Body of pancreas (tissue), 4 donors: ENCODE measurements at places on chromosomes 1 and 21. TPM values are rescaled to one million over a fixed set of nuclear protein-coding genes. Genes with fewer than 3 reads are reported as not detected.

GRCh38 chr1:159700312-159700711 is 14.1 kb downstream of the CRP start:
- DNase-seq = no peak

- DNase-seq = no peak
These were observed 40.1 kb upstream of the PLEKHO1 start for GRCh38 chr1:150109586-150109985.

- no peak for DNase-seq
These were observed 47.8 kb upstream of the SRSF10 start for GRCh38 chr1:24027838-24028468.

DNA sequence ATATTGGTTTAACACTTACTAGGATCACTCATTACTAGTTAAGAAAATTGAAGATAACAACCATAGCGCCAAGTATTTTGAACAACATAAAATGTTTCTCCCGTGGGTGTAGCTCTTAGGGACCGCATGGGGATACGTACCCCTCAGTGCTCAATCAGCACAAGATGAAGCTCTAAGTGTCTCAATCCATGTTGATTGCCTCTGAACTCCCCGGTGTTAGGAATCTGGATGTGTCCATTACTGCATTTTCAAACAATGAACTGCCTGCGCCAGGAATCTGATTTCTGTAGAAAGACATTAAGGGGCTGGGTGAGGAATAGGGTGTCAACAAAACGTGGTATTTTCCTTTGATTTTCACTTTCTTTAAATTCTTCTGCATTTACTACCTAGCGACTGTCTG is 100.2 kb downstream of the LMO4 start:
- DNase-seq = no peak

Gene WDR26
- total RNA-seq = 49.3 TPM
